Stimulated activated CD8-positive, alpha-beta memory T cell treated with anti-CD3 and anti-CD28 coated beads, Interleukin-4, amount 100 ng/mL, for 4 hours (primary cell): ENCODE measurements at places on chromosomes 16 and 17.
A peak's percentile ranks its signal among the peaks of the same experiment; 100 is the strongest.

DNA sequence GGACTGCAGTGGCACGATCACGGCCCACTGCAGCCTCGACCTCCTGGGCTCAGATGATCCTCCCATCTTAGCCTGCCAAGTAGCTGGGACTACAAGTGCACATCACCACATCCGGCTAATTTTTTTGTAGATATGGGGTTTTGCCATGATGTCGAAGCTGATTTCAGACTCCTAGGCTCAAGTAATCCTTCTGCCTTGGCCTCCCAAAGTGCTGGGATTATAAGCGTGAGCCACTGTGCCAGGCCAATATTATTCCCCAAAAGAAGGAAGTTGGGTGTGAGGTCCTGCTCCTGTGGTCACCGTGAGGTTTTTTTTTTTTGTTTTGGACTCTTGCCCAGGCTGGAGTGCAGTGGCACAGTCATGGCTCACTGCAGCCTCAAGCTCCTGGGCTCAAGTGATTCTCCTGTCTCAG, 1.5 kb downstream of the AMZ2 start:
- DNase-seq: no peak

DNA sequence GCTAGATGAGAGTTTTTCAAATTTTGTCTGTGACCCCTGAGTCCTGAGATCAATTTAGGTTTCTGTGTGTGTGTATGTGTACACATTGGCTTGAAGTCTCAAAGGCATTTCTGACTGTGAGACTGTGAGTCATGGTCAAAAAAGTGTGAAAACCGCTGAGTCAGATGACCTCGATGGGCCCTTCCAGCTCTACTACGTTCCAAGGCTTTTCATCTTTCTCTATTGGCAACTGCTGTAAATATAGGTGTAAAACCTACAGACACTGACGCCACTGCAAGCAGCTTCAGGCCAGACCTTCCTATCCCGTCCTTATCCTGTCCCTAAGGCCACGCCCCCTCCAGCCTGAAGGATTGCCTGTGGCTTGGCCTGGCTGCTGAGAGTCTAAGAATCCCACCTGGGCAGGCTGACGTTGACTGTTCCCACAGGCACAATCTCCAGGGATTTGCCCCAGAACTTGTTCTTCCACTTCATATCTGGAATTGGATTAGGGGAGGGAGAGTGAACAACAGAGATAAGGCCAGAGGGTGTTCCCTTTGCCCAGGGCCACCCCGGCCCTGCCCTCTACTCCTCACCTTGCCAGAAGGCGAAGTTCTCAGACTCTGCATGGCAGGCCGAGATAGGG, 11.3 kb downstream of the OSBPL7 start:
- no peak for DNase-seq

GRCh38 chr16:88453611-88454522, 787 bp downstream of the ZFPM1 start:
- no peak for DNase-seq

GRCh38 chr17:10729334-10730193, at the start of gene TMEM220:
Gene TMEM220, minus strand, starts transcription at chr17:10730023. Its CDS starts 172 bp downstream, at chr17:10729851.
- peak; percentile 15 for DNase-seq

DNA sequence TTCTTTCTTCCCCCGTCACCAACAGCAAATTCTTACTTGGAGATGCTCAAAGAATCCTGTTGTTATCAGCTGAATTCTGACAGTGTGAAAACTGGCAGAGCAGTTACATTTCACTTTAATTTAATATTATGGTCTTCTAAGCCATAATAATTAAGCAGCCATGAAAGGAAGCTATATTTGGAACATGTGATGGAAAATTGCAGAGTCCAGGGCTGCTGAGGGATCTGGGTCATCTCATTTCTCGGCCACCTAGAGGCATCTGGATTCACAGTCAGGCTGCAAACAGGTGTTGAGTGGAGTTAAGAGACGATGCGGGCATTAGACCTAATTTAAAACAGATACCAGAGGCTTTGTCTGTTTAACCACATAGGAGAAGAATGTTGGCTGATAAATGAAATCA, 38.4 kb downstream of the CHD9NB start:
- no peak for DNase-seq

GRCh38 chr16:927406-927805, 43.4 kb downstream of the LMF1 start:
- DNase-seq: no peak

DNA sequence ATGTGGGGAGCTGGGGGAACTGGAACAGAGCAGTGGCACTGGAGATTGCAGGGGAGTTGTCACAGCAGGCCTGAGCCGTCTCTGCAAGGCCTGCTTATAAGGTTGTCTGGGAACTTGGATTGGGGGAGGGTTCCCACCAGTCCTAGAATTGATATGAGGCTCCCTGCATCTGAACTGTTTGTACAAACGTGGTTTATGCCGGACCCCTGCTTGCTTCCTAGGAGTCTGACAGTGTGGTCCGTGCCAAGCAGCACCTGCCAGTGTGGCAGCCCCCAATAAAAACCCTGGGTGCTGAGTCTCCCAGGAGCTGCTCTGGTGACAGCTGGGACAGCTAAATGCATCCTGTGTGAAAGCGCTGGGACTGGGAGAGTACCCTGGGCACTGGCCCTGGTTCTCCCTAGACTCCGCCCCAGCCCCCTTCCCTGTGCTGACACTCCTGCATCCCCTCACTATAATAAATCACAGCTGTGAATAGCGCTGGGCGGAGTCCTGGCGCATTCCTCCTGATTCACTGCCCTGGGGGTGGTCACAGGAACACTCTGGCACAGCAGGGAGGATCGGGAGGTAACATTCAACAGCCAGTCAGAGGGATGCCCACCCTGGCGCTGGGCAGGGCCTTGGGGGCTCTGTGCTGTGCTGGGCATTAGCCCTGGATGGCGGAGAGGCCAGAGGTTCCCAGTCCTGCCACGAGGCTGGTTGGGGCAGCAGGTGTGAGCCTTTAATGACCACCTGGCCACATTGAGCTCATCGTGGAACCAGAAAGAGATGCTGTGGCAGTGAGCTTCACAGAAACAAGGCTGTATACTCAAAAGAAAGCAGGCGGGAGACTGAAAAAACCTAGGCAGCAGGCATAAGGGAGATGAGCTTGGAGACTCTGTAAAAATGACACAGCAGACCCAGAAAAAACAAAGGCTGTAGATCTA, 45.6 kb downstream of the RMI2 start:
- DNase-seq: no peak

GRCh38 chr17:7380321-7380720, 568 bp upstream of the TNK1 start:
- no peak for DNase-seq

- no peak for DNase-seq
Measured at GRCh38 chr17:8151641-8152111, 528 bp downstream of the PER1 start.

GRCh38 chr17:67449065-67449464, 72.0 kb downstream of the PITPNC1 start:
- no peak for DNase-seq

GRCh38 chr17:27544350-27545131, 86.4 kb upstream of the LGALS9 start:
- no peak for DNase-seq

GRCh38 chr17:50834429-50835300, 721 bp upstream of the WFIKKN2 start:
- DNase-seq: no peak

DNA sequence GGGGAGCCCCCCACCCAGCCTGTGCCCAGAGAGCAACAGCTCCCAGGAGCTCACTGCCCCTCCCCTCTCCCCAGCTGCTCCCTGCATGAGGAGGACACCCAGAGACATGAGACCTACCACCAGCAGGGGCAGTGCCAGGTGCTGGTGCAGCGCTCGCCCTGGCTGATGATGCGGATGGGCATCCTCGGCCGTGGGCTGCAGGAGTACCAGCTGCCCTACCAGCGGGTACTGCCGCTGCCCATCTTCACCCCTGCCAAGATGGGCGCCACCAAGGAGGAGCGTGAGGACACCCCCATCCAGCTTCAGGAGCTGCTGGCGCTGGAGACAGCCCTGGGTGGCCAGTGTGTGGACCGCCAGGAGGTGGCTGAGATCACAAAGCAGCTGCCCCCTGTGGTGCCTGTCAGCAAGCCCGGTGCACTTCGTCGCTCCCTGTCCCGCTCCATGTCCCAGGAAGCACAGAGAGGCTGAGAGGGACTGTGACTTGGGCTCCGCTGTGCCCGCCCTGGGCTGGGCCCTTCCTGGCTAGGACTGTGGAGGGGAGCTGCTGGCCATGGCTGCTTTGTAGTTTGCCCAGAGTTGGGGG, 584 bp downstream of the TCAP start:
- no peak for DNase-seq

DNA sequence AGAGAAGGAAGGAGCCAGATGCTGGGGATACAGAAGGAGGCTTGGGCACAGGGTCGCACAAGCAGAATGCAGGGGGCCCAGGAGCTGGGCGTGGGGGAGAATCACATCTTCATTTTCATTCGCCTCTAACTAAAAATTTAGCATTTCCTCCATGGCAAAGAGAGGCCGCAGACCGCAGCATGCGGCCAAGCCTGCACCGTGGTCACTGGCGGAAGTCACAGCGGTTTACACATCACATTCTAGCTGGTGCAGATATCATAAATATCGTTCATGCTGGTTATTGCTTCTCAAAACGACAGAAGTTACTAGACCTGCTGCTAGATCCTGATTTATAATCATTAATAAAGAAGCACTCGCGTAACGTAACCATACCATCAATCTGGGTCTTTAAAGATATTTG, 162.0 kb downstream of the NTN1 start:
- no peak for DNase-seq

DNA sequence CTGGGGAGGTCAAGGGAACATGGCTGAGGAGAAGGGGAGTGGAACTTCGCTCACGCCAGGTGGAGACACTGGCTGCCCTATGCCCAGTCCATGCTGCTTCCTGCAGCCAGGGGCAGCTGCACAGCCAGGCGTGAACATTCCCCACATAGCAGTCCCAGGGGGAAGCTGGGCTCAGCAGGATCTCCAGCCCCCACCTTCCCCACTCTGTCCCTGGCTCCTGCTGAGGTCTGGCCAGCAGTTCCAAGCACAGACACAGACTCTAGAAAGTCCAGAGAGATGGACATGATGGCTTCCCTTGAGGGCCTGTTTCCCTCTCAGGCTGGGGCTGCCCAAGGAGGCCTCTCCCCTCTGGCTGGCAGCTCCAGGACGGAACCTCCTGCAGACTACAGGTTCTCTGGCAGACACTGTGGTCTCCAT, 9.3 kb downstream of the JUP start:
- DNase-seq: no peak

- no peak for DNase-seq
Measured at GRCh38 chr17:32445074-32445415, 735 bp downstream of the PSMD11 start.

- DNase-seq: no peak
Measured at GRCh38 chr16:2429771-2430663, 770 bp downstream of the CCNF start.

GRCh38 chr17:39261286-39261685, 35.5 kb upstream of the STAC2 start:
- no peak for DNase-seq

- no peak for DNase-seq
Measured at GRCh38 chr17:49873466-49873865, 25.6 kb upstream of the TAC4 start.

DNA sequence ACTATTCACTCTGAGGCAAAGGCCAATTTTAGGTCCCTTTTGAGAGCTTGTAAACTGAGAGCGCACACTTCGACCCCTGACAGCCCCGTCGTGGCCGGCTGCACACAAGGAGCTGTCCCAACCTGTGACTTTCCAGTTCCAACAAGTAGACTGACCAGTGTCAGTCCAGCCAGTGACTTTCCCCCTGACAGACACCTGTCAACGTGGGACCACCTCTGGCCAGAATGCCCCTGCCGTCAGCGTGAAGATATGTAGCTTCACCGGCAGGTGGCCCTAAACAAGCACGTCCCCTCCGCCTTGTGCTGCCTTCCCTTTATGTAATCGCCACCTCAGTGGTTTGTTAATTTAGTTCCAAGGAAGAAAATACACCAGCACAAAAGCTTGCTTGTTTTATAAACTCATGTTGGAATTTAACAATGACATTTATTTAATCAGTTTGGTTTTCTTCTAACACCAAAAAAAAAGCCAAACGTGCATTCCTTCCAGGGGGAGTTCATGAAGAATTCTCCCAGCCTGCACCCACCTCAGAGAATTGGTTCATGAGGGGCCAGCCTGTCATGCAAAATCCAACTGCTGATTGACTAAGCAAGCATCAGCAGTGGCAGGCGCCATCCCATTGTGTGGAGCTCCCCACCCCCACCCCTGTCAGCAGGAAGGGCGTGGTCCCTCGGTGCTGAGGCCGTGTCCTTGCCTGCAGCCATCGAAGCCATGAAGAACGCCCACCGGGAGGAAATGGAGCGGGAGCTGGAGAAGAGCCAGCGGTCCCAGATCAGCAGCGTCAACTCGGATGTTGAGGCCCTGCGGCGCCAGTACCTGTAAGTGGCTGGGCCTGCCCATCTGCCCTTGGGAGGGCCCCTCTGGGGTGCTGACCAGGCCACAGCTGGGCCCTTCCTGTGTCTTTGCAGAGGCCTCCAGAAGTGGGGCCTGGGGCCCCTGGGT, 33.9 kb downstream of the PLD6 start:
- DNase-seq: no peak
